T-helper 2 cell treated with Interferon-gamma antibody and Interleukin-4, amounts not matched to agents 5 μg/mL and 100 μg/mL, for 36 hours (primary cell): ENCODE measurements at places on chromosomes 12 and 14.
A peak's percentile ranks its signal among the peaks of the same experiment; 100 is the strongest.

DNA sequence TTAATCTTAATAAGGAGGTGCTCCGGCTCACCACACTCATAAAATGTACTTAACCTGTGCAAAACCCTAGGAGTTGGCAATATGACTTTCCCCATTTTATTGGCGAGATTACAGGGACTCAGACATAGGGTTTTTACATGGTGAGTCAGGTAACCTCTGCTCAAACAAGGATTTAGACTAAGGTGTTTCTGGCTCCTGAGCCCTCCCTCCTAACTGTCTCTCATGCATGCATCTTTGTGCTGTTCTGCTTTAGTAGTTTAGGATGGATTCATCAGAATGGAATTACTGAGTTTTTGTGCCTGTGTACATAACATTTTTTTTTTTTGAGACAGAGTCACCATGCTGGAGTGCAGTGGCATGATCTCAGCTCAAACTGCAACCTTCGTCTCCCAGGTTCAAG lies 993.3 kb upstream of the TMEM132C start:
- no peak for DNase-seq

DNA sequence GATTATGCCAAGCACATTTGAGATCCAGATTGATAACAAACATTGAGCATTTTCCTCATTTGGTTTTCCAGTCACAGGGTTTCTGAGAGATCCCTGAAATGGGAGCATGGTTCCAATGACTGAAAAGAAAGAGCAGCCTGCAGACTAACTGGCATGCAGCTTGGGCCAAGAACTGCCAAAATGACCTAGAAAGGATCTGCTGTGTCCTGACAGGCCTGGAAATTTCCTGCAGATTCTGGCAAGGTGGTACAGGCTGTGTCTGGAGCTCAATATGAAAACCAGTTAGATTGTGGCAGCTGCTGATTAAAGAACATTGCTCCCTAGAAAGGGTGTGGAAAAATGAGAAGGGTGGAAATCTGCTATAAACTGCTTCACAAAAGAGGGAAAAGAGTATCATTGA lies 417.3 kb downstream of the IPO8 start:
- no peak for DNase-seq

- no peak for DNase-seq
Measured at GRCh38 chr12:108594-108993, 42.0 kb downstream of the IQSEC3 start.

- DNase-seq, result no peak
Measured at GRCh38 chr12:106289196-106289681, 13.3 kb upstream of the TCP11L2 start.

GRCh38 chr12:4169959-4170358 lies 103.6 kb upstream of the CCND2 start:
- peak; percentile 45 for DNase-seq

GRCh38 chr14:63922696-63923421 lies 70.1 kb downstream of the SYNE2 start:
- DNase-seq, result no peak

DNA sequence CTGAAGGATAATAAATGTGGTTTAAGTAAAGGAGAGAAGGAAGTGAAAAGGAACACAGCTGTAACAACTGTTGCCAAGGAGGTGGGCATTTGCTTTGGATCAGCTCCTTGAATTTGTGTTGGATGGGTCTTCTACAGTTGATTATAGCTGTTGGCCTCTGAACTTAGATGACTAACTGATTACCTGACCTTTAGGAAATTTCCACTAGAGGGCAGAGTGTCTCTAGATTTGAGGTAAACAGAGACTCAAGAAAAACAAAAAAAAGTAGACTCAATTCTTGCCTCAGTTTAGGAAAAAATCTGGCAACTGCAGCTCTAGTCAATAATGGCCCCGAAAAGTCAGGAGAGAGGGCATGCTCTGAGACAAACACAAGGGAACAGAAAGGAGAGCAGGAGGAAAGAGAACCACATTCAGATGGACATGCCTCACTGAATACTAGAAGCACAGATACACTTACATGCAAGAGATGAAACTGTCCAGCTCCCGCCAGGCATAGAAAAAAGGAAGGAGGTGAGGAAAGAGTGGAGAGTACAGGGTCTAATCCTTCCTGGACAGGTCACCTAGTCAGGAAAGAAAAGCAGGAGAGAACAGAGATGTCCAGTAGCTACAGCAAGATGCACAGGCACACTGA lies 20.6 kb downstream of the COX14 start:
- no peak for DNase-seq

- DNase-seq, result no peak
Measured at GRCh38 chr14:24108336-24108874, 6.2 kb upstream of the DCAF11 start.

- no peak for DNase-seq
Measured at GRCh38 chr12:90091809-90092208, 383.2 kb upstream of the ATP2B1 start.

DNA sequence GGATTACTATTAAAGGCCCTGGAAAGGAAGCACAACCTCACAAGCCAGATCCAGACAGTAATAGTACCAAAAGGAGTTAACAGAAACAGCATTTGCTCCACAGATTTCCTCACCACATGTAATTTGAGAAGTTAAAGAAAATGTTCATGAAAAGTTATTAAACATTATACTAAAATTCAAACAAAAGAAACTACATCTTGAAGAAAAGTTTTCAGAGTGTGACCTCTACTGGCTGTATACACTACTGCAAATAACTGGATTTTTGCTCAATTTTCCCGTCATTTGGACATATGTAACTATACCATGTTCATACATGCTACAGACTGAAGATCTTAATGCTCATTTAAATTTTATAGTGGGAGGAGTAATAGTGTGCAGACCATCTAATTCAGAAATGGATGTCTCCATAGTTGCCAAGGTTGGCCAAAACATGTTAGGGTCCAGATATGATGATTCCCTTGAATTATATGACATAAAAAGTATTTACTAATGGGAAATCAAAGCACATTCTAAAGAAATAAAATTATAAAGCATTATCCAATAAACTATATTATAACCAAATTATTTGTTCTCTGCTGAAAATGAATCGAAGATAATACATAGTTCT lies 5.6 kb downstream of the KRR1 start:
- no peak for DNase-seq

DNA sequence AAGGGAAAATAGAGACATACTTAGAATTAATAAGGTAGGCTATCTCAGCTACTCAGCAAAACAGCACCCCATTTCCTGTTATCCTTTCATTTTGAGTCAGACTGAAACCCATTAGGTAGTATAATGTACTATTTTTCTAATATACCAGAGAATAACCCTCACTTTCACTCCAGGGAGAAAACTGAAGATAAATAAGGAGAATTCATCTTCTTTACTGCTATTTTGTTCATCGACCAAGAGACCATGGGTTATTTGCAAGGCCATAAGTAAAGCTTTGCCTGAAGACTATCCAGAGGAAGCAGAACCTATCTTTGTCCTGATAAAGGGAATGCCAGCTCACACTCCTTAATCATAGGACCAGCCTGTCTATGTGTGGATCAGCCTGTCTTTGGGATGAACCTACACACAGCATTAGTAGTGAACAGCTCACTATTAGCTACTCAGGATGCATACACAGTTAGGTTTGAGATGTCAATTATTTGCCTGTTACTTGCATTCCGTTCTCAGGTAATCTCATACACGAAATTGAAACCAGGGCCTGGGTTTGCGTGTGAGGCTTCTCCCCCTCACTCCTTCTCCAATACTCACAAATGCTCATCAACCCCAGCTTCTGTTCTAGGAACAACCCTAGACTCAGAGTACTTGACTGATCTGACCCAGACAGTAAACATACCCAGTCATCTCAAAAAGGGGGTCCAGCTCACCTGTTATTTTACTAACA lies 124.4 kb downstream of the DAD1 start:
- DNase-seq, result no peak

GRCh38 chr14:63342371-63342770 lies 23.6 kb upstream of the GPHB5 start:
- DNase-seq, result no peak

DNA sequence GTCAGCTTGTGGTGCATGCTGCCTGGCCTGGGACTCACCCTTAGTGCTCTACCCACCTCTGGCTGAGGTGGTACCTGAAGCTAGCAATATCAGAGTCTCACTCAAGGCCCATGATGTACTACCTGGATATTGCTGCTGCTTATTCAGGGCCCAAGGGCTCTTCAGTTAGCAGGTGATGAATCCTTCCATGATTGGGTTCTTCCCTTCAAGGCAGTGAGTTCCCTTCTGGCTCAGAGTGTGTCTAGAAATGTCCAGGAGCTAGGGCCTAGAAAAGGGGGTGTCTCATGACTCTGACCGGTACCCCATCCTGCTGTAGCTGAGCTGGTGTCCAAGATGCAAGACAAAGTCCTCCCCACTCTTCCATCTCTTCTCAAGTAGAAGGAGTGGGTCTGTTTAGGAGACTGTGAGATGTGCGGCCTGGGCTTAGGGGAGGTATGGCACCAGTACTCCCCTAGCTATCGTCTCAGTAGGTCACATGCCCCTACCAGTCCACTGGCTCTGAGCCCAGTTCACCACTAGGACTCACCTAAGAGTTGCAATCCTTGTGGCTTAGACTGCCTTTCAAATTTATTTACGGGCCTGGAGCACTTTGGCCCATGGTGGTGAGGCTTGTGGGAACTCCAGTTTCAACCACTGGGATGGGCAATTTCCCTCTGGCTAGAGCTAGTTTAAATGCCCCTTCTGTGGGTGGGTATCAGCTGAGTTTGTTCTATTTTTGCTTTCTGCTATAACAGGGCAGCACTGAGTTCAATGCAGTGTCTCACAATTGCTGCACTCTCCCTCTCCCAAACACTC lies 12.2 kb downstream of the PRORP start:
- DNase-seq, result no peak

DNA sequence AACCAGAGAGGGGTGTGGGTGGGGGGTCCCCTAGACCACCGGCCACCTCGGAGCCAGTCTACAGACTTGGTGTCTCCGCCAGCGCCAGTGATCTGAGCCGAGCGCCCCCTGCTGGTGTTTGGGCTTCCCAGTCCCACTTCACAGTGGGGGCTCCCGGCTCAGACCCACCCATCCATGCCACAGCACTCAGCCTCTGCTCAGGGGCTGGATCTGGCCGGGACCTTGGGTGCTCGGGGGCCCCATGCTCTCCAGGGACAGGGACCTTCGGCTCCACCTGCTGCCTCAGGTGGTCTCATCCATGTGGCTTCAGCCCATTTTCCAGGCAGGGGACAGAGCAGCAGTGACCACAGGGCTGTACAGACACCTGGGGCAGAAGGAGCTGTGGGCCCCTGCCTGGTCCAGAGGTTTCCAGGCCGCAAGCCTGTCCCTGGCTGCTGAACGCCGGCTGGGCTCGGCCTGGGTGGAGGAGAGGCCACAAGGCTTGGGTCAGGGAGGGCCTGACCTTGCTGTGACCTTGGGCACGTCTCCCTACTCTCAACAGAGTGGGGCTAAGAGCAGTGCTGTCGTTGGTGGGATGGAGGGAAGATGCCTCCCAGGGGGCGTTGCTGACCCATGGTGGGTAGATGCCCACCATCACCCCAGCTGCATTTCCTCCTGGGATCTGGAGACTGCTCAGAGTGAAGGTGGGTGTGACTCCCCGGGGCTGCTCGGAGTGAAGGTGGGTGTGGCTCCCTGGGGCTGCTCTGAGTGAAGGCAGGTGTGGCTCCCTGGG lies 86.3 kb downstream of the KIF26A start:
- DNase-seq, result no peak

DNA sequence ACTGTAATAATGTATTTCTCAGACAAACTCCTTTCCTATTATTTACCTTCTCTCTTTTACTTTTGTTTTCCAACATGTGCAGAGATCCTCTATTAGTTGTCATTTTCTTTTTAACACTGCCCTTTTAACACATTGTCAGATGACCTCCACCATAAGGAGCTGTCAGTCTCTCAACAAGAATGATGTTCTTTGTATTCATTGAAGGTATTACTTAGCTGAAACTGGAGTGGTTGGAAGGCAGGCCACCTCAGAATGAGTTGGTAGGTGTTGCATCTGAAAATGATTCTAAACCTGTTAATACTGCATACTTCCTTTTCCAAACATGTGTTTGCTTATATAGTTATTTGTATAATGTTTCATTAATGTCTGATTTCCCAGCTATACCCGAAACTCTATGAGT lies 16.9 kb downstream of the TMEM117 start:
- no peak for DNase-seq

DNA sequence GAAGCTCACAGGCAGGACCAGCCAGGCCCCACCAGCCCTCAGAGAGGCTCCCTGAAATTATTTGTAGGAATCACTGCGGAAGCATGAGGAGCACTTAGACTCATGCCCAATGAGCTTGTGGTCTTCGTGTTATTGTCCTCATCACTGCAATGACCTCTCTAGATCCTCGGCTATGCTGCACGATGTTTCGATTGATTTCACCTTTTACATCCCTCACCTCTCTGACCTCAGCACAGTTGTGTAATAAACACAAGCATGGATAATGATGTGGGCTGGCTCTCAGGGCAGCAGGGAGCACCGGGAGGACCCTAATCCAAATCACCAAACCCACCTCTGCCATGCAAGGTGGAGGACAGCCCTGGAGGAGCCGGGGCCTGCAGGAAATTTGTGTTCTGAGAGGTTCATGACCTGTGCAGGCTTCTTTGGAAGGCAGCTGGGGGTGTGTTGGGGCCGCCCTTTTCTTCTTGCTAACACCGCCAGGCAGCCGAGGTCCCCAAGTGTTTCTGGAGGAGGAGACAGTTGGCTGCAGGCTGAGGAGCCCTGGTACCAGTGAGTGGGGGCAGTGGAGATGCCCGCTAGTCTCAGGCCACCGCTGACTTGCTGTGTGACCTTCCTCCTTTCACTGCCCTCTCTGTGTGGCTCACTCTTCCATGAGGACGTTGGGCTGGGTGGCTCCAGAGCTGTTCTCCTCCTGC lies 29.5 kb upstream of the EML1 start:
- no peak for DNase-seq

GRCh38 chr14:65926935-65927700 lies 514.6 kb downstream of the FUT8 start:
- DNase-seq, result no peak

- DNase-seq, result no peak
Measured at GRCh38 chr12:131242741-131243496, 289.2 kb downstream of the ADGRD1 start.

- DNase-seq, result no peak
Measured at GRCh38 chr12:97756066-97756666, 293.6 kb downstream of the RMST start.

- no peak for DNase-seq
Measured at GRCh38 chr14:71523630-71524319, 408.5 kb upstream of the RGS6 start.

DNA sequence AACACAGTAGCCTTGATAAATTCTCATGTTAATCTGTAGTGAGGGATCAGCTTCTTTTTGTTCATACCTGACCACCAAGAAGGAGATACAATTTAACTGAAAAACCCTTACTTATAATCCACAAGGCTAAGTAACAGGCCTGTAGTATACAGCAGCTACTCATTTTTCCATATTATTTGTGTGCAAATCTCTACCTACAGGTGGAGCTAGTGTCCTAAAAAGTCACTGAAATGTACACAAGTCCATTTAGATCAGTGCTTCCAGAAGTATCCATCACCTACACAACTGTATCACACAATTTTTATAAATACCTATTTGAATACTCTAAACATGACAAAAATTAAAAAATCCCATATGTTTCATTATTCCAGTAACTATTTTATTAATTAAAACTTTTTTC lies 173.2 kb downstream of the SLC35F4 start:
- DNase-seq, result no peak

- no peak for DNase-seq
Measured at GRCh38 chr14:31360919-31361662, 59.3 kb downstream of the HEATR5A start.

GRCh38 chr14:75281654-75282019 lies 3.0 kb downstream of the FOS start:
- no peak for DNase-seq
